Mesothelial cell of epicardium (in vitro differentiated cells): ENCODE measurements at places on chromosomes 4 and X.

DNA sequence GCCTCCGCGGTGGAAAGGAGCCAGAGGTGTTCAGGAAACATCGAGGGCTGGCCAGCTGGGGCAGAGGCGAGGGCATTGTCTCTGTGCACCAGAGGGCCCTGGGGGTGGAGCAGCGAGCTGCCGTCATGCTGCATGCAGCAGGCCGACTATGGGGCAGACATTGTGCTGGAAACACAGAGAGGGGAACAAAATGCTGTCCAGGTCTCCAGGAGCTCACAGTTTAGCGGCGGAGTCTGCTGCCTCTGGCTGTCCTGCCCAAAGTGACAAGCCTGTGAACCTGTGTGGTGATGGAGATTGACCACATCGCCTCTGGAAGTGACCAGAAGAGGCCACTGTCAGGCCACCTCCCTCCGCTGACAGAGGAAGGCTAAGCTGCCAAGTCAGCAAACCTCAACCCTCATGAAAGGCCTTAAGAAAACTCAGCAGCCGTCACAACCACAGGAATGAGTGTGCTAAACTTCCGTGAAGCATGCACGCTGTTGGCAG is 20.1 kb upstream of the SASH3 start:
- H3K4me1 ChIP-seq: no peaks in the 10 kb centered on the region
- H3K27ac ChIP-seq: no peak overlapping the region
- no peaks in the 10 kb centered on the region for H3K27me3 ChIP-seq
- no peak overlapping the region for H3K4me3 ChIP-seq

DNA sequence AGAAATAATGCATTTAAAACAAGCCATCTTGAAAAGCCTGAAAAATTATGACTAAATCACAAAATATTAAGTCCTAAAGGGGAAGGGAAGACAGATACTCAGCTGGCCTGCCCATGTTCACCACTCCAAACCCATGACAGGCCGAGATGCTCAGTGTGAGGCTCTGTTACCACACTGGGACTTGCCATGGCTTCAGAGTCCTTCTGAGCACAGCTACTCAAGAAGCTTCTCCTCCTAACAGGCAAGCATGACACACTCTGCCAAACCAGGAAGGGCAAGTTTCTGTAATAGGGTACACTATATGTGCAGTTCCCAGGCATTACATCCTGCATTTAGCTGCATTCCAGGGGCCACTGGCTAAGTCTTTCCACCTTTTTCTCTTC is 34.0 kb upstream of the CYBB start:
- no peaks in the 10 kb centered on the region for H3K4me1 ChIP-seq
- H3K4me3 ChIP-seq: no peak overlapping the region
- H3K27ac ChIP-seq: no peak overlapping the region
- DNase-seq: no peak

- DNase-seq: no peak
- H3K36me3 ChIP-seq: peaks cover 26% of the 10 kb centered on the region
- H3K27me3 ChIP-seq: no peaks in the 10 kb centered on the region
These were observed 32.0 kb downstream of the GAK start for GRCh38 chr4:900073-900472.

DNA sequence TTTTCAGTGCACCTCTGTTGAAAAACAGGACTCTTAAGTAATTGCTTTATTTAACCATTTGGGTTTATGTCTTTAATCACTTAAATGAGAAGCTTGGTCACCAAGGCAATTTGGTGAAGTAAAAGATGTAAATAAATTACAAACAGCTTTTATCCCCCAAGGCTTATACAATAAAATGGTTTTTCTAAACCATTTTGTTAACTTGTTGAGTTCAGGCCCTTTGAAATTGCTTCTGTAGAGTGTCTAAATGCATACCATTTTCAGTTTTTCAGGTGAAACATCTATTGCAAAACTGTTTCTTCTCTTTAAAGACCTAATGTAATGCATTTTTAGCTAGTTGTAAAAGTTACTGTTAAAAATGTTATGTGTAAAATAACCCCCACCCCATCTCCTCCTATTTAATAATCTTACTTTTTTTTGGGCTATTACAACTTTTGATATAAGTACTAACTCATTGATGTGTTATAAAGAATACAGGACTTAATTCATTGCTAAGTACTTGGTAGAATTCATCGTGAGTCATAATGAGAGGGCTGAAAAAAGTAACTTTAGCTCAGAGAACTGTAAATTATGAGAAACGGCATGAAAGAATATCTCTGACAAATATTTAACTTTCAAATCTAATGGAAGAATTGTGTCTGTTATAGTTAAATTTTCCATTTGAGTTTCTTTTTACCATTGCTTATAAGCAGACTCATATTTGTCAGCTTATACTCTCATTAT is 4.5 kb downstream of the RAPGEF2 start:
- peaks cover 39% of the 10 kb centered on the region for H3K4me1 ChIP-seq
- peak overlapping the region; percentile 50 for H3K27ac ChIP-seq
- no peak for DNase-seq
- H3K36me3 ChIP-seq: no peaks in the 10 kb centered on the region
- no peak overlapping the region for H3K4me3 ChIP-seq
- H3K27me3 ChIP-seq: no peaks in the 10 kb centered on the region

DNA sequence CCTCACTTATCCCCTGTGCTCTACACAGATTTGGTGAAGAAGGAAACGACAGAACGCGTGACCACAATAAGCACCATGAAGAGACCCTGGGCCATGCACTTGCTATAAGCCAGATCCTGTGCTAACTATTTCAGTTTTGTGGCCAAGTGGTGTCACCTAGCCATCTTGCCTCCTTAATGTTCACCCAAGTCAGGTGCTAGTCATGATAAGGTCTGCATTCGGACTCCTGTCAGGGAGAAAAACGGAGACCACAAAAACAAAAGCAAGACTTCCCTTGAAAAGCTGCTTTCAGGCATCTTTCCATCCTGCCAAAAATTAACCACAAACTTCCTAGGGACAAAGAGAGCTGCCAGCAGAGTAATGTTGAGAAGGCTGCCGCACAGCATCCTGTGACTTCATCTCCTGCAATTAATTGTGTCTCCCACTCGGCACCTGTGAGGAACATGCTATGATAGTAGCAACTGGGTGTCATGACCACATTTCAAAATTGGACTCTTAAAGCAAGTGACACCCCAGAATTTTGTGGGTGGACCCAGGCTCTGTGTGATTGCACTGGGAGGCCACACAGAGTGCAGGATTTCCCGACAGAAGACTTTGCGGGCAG is 8.8 kb upstream of the IDS start:
- H3K27me3 ChIP-seq: no peaks in the 10 kb centered on the region
- H3K4me1 ChIP-seq: peaks cover 22% of the 10 kb centered on the region
- H3K27ac ChIP-seq: no peak overlapping the region
- H3K36me3 ChIP-seq: no peaks in the 10 kb centered on the region
- DNase-seq: no peak
